ENCODE measurements at places on chromosomes 16 and 17.
A peak's percentile ranks its signal among the peaks of the same experiment; 100 is the strongest.

- peak; percentile 90 for DNase-seq
These were observed 12.9 kb upstream of the CMIP start for GRCh38 chr16:81431554-81432353.

- DNase-seq, result no peak
These were observed 13.2 kb downstream of the RPH3AL start for GRCh38 chr17:339193-340061.

DNA sequence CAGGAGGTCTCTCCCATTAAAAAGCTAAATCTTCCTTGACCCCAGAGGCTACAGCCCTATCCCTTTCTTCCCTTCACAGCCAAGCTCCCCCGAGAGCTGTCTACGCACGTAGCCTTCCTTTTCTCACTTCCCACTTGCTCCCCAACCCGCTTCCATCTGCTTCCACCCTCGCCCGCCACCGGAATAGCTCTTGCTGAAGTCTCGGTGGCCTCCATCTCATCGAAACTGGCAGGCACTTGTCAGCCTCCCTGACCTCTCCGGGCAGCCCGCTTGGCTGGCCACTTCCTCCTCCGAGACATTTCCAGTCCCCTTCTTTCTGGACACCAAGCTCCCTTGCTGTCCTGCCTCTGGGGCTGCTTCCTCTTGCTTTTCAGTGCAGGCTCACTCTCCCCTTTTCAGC is 10.7 kb upstream of the EPOP start:
- DNase-seq, result no peak

DNA sequence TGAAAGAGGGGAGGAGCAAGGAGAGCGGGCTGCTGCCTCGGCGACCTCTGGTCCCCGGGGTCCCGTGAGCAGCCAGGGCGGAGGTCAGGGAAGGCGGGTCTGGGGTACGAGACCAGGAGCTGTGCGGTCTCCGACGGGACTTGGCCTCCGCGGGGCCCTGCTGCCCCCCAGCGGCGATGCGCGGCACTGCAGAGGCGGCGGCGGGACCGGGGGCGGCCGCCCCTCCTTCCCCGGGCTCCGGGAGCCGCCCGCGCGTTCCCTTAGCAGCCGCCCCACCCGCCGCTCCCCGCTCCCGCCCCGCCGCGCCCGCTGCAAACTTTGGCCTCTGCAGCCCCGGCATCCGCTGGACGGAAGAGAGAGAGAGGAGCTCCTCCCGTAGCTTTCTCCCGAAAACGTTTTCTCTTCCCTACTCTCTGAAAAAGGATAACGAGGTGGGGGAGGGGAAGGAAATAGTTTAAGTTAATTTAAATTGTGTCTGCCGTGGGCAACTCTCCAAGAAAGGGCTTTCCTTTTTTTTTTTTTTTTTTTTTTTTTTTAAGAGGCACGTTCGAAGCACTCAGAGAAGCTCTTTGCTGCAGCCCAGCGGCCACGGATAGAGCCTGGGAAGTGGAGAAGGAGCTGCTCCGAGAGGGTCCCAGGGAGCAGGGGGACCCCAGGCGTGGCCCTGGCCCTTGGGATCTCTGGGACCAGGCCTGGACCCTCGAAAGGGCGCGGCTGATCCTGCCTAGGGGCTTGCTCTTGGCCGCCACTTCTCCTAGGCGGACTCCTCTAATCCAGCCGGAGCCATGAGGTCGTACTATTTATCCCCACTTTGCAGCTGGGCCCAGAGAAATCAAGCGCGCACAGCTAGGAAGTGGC is 43.2 kb downstream of the C16orf82 start:
- DNase-seq, result peak; percentile 44

GRCh38 chr17:77036841-77037381 is 103.9 kb upstream of the SEC14L1 start:
- DNase-seq, result no peak

Data from A549 (cell line).